ENCODE measurements at places on chromosomes 11 and 22.

DNA sequence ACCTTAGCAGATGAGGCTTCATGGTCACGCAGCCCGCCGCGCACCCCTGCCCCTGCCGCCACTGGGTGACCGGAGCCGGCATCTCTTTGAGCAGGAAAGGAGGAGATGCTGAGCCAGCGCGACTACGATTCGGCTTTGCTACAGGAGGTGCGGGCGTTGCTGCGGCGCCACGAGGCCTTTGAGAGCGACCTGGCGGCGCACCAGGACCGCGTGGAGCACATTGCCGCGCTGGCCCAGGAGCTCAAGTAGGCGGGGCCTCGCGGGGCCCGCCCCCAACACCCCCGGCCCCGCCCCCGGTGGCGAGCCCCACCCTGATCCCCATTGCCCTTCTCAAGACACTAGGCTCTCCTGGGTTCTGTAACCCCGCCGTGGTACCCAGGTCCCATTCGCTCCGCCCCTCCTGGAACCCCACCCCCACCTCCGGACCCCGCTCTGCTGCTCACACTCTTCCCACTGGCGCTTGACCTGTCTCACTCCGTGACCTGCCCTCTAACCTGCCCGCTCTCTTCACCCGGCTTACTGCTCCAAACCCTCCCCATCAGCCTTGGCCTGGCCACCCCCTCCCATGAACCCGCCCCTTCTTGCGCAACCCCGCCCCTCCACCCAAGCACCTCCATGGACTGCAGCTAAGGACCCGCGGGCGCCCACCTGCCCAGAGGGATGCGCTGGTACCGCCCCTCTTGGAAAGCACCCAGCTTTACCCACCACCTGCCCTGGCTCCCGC lies 9.1 kb downstream of the CTSF start:
- peak; percentile 59 for DNase-seq

GRCh38 chr11:12841946-12842630 lies 167.0 kb upstream of the RASSF10 start:
- peak; percentile 80 for DNase-seq

DNA sequence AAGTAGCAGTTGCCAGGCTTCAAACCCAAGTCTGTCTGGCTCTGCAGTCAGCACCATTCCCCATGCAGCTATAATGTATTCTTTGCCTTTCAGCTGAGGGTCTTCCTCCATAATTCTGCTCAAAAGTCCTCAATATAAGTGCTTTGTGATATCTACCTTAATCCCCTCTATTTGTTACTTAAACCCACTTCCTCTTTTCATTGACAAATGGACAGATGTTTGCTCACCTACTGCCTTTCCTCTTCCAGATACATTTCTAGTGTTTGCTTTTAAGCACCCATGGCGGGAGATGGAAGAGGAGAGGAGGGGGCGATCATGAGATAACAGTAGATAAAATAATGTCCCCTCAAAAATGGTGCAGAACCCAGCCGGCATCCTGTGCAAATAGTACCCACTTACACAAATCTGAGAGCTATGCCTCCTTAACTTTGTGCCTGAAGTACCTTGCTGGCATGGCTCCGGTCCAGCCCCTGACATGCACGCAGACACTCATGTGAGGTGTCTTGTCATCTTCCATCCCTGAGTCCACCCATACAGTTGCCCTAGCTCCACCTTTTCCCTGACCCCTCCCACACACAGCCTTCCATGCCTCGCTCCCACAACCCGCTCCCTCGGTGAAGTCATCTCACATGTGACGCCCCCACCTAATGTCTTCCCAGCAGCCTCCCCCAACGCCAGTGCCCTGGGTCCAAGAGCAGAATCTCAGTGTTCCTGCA lies 109.6 kb downstream of the TRIM29 start:
- DNase-seq = no peak

- no peak for DNase-seq
These were observed 11.4 kb upstream of the DENND5A start for GRCh38 chr11:9276571-9276970.

- no peak for DNase-seq
These were observed 42.5 kb downstream of the SFI1 start for GRCh38 chr22:31538815-31539214.

- DNase-seq = no peak
These were observed 3.6 kb downstream of the ZFTA start for GRCh38 chr11:63764679-63765647.

- DNase-seq = no peak
These were observed 1.7 kb upstream of the ME3 start for GRCh38 chr11:86673872-86674750.

DNA sequence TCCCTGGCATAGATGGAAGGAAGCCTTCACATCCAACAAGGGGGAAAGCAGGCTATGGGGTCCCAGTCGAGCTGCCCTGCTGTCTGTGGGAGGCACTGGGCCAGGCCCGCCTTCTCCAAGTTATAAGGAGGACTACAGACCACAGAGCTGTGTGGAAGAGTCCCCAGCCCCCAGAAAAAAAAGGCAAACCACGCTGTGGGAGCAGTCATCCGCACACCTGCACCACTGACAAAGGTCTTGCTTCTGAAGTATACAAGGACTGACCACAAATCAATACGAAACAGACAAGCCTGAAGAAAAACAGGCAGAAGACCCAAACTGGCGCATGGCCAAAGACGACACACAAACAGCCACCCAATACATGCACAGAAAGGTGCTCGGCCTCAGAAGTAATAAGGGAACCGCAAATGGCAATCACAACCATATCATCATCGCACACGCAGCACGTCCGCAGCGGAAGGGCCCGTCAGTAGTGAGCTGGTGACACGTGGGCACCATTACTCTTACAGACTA lies 384.1 kb downstream of the CTTN start:
- DNase-seq = no peak

GRCh38 chr11:134531327-134532130 lies 119.5 kb upstream of the B3GAT1 start:
- DNase-seq = no peak

- peak; percentile 34 for DNase-seq
These were observed 7.3 kb downstream of the DDI1 start for GRCh38 chr11:104043678-104044239.

DNA sequence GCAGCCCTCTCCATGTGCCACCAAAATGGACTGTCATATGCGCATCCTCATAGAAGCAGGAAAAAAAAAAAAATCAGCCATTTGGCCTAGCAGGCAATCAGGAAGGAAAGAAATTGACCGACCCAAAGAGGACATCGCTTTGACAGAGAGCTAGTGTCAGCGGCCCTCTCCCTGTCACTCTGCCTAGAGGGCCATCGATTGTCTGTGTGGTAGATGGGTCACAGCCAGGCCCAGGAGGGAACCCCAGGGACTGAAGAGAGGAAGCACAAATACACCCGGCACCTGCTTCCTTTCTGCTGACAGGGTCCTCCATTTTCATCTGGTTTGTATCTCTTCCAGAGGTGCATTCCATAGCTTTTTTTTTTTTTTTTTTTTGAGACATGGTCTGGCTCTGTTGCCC lies 21.8 kb downstream of the VPS37C start:
- DNase-seq = no peak

GRCh38 chr11:118565051-118565450 lies 680 bp downstream of the IFT46 start:
- DNase-seq = peak; percentile 78

DNA sequence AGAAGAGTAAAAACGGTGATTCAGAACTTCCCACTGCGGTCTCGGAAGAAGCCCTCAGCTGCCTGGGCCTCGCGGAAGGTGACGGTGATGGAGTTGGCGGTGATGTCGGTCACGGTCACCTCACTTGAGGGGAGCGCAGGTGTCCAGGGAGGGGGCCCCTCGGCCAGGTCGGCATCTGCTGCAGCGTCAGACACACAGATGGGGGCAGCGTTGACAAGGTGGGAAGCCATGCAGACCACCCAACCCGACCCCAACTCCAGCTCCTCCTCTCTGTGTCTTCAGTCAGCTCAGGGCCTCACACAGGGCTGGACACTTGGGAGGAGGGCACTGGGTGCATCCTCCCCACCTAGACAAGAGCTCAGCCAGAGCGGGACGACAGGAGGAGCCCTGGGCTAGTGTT lies 18.6 kb downstream of the CBX7 start:
- no peak for DNase-seq

DNA sequence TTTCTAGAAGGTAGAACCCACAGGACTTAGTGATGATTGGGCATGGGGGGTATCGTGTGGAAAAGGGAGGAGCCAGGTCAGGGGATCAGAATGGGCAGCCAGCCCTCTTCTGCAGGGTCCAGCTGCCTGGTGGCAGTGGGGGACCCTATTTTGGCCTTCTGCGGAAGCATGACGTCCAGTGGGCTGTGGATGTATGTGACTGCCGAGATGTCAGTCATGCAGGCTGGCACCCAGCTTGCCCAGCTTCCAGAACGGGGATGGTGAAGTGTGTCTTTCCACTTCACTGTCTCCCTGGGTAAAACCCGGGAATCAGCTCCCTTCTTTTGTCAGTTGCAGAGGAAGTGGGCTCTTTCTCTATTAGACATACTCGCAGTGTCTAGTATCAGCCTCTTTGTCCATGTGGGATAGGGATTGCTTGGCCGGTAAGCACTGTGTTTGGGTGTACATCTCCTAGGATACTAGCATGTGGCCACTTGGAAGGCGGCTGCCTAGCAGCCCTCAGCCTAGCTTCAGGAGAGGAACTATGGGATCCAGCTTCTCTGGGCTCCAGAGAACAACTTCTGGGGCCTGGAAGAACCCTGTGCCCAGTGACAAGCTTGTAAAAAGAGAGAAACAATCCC lies 51.4 kb downstream of the GRIK4 start:
- peak; percentile 42 for DNase-seq

DNA sequence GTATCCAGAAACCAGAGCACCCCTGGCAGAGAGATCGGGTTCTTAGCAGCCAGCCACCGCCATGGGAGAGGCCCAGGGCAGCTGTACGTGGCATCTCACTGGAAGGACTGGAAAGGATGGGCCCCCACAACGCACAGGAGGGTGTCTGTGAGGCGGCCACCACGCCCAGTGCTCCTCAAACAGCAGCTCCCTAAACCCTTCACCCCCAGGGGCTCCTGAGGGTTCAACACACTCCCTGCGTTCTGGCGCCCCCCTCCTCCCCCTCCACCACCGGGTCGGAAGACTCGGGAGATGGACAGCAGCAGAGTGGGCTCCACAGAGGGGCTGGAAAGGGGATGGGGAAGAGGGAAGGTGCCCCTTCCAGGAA lies 1.1 kb downstream of the MAPK12 start:
- DNase-seq = peak; percentile 70

- DNase-seq = no peak
These were observed 76.8 kb upstream of the YWHAH start for GRCh38 chr22:31867386-31868153.

GRCh38 chr11:61526229-61526628 lies 17.7 kb downstream of the LRRC10B start:
- no peak for DNase-seq

DNA sequence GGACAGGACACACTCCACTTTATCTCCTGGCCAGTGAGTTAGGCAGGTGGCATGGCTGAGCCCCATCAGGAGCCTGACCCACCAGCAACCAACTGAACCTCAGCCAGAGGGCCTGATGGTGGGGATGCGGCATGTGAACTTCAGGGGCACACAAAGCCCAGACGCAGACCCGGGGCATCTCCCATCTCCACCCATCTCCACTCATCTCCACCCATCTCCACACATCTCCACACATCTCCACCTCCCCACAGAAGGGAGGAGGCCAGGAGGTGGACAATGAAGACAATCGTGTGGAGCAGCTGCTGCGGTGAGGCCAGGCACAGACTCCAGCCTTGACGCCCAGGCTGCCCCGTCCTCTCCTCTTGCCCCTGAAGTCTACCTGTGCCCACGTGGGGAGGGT lies 340.8 kb downstream of the CTTN start:
- DNase-seq = no peak

DNA sequence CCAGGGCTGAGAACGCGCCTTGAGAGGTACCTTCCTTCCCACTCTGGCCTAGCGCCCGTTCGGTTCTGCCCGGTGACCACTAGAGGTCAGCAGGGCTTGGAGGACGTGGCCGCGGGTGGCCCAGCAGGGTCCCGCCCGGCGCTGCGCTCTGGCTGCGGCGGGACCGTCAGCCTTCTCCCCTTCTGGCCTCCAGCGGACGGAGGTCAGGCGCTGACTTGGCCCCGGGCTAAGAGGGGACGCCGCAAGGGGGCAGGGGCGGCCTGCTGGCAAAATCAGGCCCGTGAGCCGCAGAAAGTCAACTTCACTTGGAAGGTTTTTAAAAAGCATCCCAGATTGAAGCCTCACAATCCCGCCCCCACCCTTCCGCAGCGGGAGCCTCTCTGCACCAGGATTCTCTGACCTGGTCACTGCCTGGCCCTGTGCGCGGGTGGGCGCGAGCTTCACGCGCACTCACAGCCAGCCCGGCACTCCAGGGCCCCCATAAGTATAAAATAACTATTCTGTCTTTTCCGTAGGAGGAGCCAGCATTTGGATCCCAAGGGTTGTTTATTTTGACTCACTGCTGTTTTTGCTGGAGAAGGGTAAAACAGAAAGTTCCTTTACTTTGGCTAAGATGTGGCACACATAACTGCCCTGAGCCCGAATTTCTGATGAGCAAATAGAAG lies 23.2 kb upstream of the ZBTB16 start:
- peak; percentile 84 for DNase-seq

DNA sequence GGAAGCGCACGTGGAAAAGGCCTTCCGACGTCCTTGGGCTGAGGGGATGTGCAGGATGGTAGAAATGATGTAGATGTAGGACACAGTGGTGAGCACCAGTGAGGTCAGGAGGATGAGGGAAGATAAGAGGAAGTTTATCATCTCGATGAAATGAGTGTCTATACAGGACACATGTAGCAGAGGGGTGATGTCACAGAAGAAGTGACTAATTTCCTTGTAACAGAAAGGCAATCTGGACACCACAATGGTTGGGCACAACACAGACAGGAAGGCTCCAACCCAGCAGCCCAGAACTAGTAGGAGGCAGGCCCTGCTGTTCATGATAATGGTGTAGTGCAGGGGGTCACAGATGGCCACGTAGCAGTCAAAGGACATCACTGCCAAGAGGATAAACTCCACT lies 35.0 kb upstream of the OR6M1 start:
- peak; percentile 11 for DNase-seq

GRCh38 chr22:42933485-42934091 lies 76.5 kb upstream of the ARFGAP3 start:
- peak; percentile 97 for DNase-seq

- DNase-seq = no peak
These were observed 314.6 kb downstream of the LARGE1 start for GRCh38 chr22:33605666-33606065.

DNA sequence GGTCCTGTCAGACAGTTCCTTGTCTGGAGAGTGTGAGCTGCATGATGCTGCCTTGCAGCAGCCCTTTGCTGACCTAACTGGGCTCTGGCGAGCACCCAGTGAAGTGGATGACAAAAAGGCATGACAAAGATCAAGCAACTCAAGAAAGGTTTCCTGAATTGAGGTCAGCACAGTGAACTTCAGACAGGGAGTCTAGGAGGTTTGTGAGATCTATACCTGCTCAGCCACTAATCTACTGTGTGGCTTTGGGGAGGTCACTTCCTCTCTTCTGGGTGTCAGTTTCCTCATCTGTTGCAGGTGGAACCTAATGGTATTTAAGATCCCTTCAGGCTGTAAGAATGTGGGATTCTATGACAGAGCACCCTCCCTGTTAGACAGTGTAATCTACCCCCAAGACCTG lies 213.9 kb upstream of the NARS2 start:
- DNase-seq = no peak

DNA sequence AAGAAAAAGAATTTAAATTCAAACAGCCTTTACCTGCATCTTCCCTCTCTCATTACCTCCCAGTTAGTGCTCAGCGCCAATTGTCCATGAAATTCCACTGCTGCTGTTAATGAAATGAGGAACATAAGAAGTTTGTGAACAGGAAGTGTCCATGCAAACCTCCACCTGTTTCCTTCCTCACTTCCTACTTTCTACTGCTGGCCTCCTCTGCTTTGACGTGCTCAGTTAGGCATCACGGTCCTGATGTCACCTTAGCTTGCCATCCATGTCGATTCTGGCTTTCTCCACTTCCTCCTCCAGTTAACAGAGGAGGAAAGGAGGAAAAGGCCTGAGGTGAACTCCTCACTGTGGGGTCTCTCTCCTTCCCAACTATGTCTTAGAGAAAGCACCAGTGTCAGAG lies 26.9 kb upstream of the HTR3A start:
- DNase-seq = no peak
